ENCODE measurements at places on chromosomes 7 and 10.
A peak's percentile ranks its signal among the peaks of the same experiment; 100 is the strongest.

- no peak for DNase-seq
These were observed 90.9 kb downstream of the COL26A1 start for GRCh38 chr7:101453617-101454016.

- no peak for DNase-seq
These were observed 238.6 kb downstream of the WDR37 start for GRCh38 chr10:1294748-1295147.

- DNase-seq, result peak; percentile 76
These were observed 774 bp downstream of the TUBGCP2 start for GRCh38 chr10:133307776-133308420.

GRCh38 chr10:73110345-73110849, at the start of gene NUDT13:
TSS of gene NUDT13 (plus strand) at chr10:73110455. CDS start at chr10:73114366, 3,911 bp downstream.
- no peak for DNase-seq

GRCh38 chr7:86904949-86905834, 154.3 kb downstream of the ELAPOR2 start:
- no peak for DNase-seq

GRCh38 chr10:120517881-120518484, 61.0 kb downstream of the PLPP4 start:
- no peak for DNase-seq

DNA sequence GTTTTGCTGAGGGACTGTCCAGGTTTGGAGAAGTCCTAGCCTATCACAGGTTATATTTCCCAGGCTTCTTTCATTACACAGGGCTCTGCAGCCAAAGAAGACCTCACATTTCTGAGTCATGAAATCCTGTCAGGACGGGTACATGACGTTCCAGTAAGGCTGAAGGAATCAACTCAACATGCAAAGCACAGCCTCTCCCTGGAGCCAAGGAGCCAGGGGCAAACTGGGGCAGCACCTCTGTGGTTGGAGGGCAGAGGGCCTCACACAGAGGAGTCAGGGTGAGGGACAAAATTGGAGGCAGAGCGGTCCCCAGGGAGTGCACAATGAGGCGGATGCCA, 116.3 kb upstream of the GDF10 start:
- no peak for DNase-seq

DNA sequence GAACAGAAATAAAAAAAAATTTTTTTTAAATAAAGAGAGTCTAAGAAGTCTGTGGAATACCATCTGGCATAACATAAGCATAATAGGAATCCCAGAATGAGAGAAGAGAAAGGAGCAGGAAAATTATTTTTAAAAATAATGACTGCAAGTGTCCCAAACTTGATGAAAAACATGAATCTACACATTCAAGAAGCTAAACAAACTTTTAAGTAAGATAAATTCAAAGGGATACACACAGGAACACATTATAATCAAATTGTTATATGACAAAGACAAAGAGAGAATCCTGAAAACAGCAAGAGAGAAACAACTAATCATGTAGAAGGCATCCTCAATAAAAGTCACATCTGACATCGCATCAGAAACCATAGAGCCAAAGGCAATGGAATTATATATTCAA, 30.9 kb downstream of the SMURF1 start:
- no peak for DNase-seq

DNA sequence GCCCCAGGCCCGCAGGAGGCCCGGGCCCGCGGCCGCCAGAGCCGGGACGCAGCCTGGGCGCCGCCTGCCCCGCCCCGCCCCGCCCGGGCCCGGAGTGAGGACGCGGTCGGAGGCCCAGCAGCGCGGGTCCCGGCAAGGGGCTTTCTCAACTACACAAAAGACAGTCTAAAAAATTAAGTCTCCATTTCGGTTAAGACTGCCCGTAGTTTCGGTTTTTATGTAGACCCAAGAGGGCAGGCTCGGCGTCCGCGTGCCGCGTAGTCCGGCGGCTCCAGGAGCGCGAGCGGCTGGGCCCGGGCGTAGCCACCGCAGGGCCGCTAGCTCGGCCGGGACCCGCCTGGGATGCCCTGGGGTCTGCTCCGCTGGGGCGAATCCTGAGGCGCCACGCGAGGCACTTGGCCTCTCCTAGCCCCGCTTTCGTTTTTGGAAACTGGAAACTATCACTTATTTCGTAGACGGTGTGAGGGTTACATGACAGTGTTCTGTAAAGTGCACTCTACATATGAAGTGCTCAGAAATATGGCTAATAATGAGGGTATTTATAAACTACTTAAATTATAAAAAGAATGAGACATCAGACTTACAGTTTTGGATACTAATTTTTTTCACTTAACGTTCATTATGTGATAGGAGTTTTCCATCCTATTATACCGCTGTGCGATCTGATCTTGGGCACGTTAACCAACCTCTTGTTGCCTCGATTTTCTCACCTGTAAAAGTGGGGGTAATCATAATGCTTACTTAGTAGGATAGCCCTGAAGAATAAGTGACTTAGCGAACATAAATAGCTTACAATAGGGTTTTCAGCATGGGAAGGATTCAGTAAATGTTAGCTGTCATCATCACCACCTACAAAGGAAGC, 573 bp downstream of the BLVRA start:
- peak; percentile 67 for DNase-seq

GRCh38 chr7:135164357-135165061, 6.0 kb downstream of the CYREN start:
- no peak for DNase-seq

DNA sequence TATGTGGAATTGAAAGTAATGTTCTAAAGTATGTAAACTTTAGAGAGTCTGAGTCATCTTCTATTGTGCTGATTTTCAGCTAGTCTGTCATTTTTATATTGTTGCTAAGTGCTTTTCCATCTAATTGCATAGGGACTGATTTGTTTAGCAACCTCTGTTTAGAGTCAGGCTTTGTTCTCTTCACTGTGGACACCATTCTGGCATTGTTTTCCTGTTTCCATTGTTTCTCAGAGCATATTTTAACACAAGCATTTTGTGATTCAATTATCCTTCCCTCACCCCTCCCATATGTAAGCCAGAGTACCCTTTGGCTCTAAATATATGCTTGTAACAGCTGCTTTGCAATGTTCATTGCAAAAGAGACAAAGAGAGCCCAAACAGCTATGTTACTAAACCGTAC, 748.4 kb upstream of the PHF14 start:
- no peak for DNase-seq

DNA sequence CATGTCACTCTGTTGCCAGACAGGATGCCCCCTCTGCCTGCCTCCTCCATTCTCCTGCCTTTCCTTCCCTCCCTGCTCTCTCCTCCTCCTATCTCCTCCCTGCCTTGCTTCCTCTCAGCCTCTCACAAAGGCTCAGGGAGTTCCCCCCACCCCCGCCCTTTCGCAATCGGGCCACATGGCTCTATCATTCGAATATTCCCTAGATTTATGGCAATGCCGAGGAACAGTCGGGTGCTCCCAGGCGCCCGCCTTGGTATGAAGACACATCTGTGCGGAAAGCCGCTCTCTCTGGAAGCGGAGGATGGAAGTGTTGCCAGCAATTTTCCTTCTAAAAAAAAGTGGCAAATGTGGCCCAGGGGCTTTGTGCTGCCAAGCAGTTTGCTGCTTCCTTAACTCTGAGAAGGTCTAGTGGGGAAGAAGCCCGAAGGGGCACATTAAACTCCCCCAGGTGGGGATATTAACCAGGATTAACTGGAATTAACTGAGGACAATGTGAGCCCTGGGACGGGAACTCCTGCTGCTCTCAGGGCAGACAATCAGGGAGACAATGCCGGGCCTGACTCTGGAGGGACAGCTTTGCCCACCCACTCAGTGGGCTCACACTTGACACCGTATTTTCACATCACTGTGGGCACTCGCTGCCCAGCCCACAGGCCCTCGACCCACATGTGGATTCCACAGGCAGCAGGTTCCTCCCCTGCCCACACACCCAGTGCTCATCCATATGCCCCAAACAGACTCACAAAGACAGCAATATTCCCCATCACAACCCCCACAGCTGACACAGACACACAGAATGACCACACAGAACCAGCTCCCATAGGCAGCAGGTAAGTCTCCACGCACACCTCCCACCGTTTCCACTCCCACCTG, 88.4 kb upstream of the SMNDC1 start:
- DNase-seq, result no peak

DNA sequence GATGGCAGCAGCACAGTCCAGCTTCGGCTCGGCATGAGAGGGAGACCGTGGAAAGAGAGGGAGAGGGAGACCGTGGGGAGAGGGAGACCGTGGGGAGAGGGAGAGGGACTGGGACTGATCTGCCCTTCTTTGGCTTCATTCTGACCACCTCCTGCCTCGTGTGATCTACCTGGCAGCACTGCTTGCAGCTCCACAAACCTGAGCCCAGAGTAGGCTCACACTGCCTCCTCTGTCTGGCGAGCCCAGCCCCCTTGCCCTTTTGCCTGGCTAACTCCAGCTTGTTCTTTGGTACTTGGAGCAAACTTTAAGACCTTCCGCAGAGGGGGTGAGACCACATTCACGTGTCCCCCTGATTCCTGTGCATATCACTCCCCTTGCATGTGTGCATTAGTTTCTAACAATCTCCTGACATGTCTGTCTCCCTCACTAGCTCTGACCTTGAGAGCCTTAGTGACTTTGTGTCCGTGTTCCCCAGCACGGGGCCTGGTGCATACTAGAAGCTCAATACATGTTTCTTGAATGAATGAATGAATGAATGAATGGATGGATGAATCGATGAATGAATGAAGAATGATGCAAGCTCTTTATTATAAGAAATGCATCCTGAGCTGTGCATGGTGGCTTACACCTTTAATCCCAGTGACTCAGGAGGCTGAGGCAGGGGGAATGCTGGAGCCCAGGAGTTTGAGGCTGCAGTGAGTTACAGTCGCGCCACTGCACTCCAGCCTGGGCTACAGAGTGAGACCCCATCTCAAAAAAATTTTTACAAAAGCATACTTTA, 31.2 kb downstream of the UBTD1 start:
- no peak for DNase-seq

GRCh38 chr10:7846591-7846990, 28.3 kb downstream of the TAF3 start:
- DNase-seq, result no peak

DNA sequence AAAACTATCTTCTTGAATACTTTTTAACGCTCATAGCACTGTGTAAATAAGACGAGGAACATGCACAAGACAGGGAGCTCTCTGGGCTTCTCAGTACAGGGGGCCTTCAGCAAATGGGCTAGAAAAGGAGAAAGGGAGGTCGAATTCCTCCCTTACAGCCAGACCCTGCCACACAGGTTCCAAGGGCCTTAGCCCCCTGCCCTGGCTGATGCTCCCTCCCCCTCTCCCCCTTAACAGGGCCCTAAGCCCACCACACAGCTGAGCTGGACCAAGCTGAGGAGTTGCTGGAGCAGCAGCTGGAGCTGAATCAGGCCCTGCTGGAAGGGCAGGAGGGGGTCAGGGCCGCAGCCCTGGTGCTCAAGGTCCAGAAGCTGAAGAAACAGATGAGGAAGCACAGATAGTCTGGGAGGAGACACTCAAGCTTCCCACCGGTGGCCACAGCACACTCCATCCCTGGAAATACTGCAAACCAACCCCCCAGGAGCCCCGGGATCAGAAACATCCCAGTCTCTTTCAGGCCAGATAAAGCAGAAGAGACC, 153.9 kb downstream of the SNX13 start:
- DNase-seq, result no peak

DNA sequence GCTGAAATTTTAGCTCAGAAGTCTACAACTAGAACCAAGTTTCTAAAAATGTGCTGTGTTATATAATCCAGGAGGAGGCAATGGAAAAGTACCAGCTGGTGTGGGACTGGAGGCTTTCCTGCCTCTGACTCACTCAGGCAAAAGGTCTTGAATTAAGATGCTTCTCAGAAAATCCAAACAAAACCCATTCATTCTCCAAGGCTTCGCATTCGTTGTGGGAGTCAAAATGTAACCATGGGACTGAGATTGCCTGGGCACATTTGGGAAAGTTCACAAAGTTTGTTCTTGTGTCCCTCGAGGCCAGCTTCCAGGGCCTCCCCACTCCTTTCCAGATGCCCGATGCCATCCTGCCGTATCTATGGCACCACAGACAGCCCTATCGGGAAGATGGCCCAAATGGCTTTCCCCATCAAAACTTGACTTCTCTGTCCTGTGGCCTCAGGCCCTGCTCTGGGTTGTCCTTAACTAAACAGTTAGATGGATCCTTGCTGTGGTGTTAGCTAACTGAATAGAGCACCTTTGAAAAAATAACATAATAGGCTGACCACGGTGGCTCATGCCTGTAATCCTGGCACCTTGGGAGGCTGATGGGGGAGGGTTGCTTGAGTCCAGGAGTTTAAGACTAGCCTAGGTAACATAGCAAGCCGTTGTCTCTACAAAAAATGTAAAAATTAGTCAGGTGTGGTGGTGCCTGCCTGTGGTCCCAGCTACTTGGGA, 180.5 kb downstream of the PFKFB3 start:
- no peak for DNase-seq

- DNase-seq, result no peak
These were observed 58.0 kb upstream of the PRKAR2B start for GRCh38 chr7:106986450-106986977.

DNA sequence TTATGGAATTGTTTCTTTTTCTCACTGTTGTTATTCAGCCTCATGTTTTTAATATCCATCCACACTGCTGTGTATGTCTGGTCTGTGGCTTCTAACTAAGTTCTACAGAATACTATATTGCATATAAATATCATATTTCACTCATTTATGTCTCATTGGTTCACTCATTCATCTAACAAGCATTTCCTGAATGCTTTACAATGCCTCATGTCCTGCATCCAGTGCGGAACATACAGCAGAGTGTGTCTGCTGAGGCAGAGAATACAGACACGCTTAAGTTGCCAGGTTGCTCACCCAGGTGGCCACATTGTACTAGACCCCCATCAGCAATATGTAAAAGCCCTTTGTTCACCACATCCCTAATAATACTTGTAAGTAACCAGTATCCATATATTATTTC, 111.8 kb upstream of the CNTNAP2 start:
- DNase-seq, result no peak

DNA sequence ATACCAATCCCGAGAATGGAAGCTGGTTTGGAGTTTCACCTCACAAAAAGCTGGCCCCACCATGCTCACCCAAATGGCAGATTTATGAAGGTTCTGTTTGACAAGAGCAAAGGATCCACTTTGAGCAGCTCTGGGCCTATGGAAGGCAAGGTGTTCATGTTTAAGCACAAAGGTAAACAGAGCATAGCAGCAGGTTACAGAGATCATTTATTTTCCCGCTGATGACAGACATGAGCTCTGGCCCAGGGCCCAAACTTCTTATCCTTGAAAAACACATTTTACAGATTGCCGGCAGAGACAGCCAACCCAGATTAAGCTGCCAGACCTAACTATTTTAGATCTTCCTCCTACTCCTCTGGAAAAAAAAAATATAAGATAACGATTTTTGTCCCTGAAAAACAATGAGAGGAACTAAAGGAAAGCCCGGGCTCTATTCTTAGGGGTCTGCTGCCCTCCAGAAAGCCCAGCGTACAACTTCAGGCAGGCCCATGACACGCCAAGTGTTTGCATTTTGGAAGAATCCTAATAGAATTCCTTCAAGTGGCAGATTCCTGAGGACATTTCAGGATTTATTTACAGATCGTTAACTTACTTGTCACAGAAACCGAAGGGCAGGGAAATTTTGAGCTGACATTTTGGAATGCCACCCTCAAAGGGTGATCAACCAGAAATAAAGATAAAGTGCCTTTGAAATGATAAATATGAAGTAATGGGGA, 40.0 kb downstream of the SYPL1 start:
- no peak for DNase-seq

GRCh38 chr7:85125651-85126131, 61.2 kb downstream of the SEMA3D start:
- DNase-seq, result no peak
